ENCODE measurements at places on chromosomes 2 and 18. TPM values are rescaled to one million over a fixed set of nuclear protein-coding genes. Genes with fewer than 3 reads are reported as not detected.

GCKR gene
- not detected for total RNA-seq

DNAH7 gene
- total RNA-seq: 0.07 TPM

TRPM8 gene
- not detected for total RNA-seq

ZNF407 gene
- 3.1 TPM for total RNA-seq

SPC25 gene
- total RNA-seq: 6.8 TPM
